GM18507 (cell line): ENCODE measurements at places on chromosomes 4 and X.

DNA sequence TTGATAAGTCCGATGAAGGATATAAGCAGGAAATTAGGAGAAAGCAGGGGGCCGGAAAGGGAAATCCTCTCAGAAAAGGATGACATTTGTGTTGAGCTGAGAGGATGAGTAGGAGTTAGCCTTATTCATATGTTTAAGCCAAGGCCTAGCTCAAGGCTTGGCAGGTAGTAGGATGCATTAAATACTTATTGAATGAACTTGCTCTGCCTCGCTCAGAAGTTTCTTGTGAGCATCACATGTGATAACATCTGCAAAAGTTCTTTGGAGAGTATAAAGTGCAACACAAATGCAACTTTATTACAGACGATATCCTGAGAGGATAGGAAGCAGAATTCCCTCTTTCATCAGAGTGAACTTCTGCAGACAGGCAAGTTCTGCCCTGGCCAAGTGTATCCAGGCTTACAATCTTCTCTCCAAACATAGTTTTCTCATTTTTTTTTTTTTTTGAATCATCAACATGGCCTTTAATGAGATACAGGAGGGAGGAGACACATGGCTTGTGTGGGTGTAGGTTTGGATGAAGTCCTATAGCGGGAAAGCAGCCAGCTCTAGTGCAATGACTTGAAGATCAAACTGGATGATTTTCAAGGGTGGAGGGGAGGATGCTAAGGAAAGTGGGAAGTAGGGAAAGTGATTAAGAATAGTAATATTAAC lies 48.1 kb downstream of the LUZP4 start:
- no peak for DNase-seq

DNA sequence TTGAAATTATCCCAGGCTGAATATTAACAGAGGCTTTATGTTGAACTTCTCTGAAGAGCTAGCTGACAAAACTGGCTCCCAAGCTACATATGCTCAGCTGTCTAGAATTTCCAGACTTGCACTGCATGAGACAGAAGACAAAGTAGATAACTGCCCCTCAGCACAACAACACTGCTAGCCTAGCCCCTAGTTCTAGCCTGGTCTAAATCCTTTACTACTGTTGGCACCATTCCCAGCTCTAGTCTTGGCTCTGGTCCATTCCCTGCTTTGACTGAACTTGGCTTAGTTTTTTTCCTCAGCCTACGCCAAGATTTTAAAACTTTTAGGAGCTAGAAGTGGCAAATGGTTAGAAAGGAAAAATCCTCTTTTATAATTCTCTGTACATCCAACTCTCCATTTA lies 7.6 kb upstream of the OPHN1 start:
- no peak for DNase-seq

DNA sequence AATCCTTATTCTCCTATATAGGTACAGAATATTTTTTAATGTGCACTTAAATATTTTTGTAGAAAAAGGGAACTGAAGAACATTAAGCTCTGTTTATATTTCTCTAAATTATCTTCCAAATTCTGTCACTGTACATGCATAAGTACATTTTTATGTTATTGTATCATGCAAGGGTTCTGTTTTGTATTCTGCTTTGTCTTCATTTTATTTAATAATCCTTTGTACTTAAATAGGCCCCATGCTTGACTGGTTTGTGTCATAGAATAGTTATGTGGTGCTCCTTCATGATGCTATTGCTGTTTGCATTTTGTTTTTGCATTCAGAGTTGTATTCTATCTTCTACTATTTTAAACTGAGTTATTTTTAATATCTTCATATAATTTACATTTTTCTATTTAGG lies 111.9 kb upstream of the EDNRA start:
- DNase-seq = no peak

GRCh38 chr4:148097801-148098200 lies 344.4 kb downstream of the NR3C2 start:
- no peak for DNase-seq

DNA sequence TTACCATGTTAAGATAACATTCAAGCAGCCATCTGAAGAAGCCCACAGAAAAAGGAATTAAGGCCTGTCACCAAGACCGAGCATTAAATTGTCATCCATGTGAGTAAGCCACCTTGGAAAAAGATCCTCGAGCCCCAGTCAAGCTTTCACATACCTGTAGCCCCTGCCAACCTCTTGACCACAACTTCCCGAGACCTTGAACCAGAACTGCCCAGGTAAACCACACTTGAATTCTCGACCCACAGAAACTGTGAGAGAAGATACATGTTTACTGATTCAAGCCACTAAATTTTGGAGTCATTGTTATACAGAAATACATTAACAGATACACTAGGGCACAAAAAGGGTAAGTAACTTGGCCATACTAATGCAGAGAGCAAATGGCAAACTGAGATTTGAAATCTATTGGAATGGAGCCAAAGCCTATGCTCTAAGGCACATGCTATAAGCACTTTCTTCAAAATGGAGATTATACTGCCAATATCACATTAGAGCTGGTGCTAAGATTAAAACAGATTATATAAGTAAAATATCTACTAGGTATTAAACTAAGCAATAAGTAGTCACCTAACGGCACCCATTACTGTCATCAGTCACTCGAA lies 49.5 kb downstream of the FAM13A start:
- DNase-seq = no peak

GRCh38 chr4:18686338-18687037 lies 664.9 kb upstream of the LCORL start:
- no peak for DNase-seq

DNA sequence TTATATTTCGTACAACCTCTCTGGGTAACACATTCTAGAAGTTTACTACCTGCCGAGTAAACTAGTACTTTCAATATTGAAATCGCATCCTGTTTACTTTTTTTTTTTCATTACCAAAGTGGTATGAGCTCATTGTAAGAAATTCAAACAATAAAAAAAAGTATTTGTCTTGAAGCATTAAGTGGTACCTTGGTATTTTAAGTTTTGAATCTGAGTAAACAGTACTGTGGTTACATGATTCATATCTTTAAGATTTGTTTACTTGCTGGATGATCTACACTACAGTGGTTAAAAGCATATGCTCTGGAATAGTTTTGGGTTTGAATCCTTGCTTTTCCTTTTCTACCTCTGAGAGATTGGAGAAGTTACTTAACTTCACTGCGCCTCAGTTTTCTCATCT lies 3.8 kb upstream of the MMGT1 start:
- no peak for DNase-seq

GRCh38 chr4:102103368-102103767 lies 241.9 kb downstream of the SLC39A8 start:
- no peak for DNase-seq
